ENCODE measurements at places on chromosomes 7 and 10. TPM values are rescaled to one million over a fixed set of nuclear protein-coding genes. Genes with fewer than 3 reads are reported as not detected.

PRSS2 gene
- not detected for total RNA-seq

DNA sequence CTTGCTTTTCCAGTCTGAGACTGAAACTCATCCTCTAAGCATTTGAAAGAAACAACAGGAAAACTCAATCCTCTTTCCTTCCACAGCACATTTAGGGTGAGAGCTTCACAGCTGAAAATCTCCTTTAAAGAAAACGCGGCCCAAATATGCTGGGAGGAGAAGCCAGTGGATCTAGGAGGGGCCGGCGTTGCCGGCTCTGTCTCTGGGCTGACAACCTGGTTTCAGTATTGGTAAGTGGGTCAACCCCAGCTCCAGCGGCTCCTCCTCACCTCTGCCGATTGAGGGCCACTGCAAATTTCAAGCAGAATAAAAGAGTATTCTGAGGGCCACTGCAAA, 75.3 kb upstream of the CPXM2 start:
- no peak for DNase-seq

DNA sequence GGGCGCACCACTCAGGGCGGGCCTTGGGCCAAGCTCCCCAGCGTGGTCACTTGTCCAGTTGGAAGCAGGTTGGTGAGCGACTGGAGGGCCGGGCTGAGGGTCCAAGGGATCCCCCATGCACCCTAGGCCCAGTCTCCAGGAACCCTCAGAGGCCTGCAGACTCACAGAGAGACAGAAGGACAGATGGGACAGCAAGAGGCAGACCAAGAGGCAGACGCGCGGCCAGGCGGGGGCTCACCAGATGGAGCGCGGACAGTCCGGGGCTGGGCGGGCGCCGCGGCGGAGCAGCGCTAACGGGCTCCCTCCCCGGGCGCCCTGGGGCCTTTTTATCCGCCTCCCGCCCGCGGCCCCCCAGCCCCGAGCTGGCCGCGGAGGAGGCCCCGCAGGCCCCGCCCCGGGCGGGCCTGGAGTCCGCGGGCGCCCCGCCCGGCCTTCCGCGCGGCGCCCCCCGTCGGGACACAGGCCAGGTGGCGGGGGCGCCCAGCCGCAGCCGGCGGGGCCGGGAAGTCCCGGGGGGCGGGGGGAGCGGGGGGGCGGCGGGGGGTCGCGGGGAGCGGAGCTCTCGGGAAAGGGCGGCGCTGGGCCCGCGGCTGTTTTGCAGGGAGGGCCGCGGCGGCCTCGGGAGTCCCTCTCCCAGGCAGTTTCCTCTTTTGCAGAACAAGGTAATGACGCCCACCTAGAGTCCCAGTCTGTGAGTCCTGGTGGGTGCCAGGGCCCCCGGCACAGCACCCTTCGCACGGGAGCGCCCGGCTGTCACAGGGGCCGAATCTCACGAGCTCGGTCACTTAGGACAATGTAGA, at the start of gene LOXL4:
Gene LOXL4 (minus strand): TSS at position 301 of the 800 bp plus-strand sequence. CDS start 5,175 bp downstream, outside the sequence.
- no peak for DNase-seq

- no peak for DNase-seq
These were observed 24.5 kb upstream of the SLC26A3 start for GRCh38 chr7:107827501-107827900.
